ENCODE measurements at places on chromosomes 6 and 20.

- DNase-seq = no peak
Measured at GRCh38 chr6:125987026-125987617, 782 bp downstream of the TRMT11 start.

- peak; percentile 17 for DNase-seq
Measured at GRCh38 chr6:118283766-118284165, 264.3 kb upstream of the PLN start.

DNA sequence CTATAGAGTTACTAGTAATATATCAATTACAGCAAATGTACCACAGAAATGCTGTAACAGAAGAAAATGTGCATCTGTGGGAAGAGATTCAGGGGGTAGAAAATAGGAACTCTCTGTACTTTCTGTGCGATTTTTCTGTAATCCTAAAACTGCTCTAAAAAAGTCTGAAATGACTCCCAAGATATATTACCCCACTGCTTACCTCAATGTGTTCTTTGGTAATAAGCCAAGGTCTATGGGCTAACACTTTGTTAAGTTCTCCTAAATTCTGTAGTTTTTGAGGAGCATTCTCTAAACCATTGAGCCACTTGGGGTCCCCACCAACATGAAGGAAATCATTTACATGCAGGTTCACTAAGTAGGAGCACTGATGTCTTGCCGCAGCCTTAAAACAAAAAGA lies 94.4 kb downstream of the SESN1 start:
- no peak for DNase-seq

GRCh38 chr20:36181934-36182603 lies 27.5 kb downstream of the EPB41L1 start:
- DNase-seq = no peak

DNA sequence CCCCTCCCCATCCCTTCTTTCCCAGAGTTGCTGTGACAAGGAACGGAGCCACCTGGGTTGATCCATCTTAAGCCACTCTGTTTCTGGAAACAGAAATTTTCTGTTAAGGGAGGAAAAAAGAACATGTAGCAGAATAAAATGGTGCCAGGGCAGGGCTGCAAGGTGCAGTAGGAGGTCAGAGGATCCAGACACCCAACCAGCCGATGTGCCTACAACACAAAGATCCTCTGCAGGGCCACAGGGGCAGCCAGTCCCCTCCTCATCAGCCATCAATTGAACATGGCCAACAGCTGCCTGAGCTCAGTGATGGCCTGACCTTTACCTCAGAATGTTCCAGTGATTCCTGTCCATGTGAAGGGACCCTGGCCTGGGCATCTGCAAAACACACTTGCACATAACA lies 11.9 kb downstream of the MDFI start:
- no peak for DNase-seq

DNA sequence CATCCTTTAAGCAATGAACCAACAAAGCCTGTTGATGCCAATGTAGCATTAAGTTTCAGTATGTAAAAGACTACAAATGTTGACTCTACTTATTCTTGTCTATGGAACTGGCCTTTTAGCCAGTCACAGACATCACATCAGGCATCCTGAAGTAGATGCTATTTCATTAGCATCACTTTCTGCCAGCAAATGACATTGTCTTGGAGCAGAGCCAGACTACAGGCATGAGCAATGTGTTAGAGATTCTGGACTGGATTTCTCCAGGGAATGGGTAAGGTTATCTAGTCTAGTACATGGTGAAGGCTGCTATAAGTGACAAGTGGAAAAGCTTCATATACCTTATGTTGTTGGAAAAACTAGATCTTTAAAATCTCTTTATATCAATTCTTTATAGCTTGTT lies 142.9 kb downstream of the ADGRB3 start:
- DNase-seq = no peak

GRCh38 chr6:116412270-116412669 lies 41.5 kb downstream of the DSE start:
- no peak for DNase-seq

GRCh38 chr6:127076466-127076865 lies 42.0 kb upstream of the RSPO3 start:
- DNase-seq = no peak

GRCh38 chr6:10491463-10491862 lies 29.7 kb upstream of the GCNT2 start:
- no peak for DNase-seq

GRCh38 chr6:167420177-167420576 lies 95.3 kb downstream of the TTLL2 start:
- DNase-seq = no peak

- no peak for DNase-seq
Measured at GRCh38 chr6:41318261-41318653, 17.2 kb upstream of the NCR2 start.

DNA sequence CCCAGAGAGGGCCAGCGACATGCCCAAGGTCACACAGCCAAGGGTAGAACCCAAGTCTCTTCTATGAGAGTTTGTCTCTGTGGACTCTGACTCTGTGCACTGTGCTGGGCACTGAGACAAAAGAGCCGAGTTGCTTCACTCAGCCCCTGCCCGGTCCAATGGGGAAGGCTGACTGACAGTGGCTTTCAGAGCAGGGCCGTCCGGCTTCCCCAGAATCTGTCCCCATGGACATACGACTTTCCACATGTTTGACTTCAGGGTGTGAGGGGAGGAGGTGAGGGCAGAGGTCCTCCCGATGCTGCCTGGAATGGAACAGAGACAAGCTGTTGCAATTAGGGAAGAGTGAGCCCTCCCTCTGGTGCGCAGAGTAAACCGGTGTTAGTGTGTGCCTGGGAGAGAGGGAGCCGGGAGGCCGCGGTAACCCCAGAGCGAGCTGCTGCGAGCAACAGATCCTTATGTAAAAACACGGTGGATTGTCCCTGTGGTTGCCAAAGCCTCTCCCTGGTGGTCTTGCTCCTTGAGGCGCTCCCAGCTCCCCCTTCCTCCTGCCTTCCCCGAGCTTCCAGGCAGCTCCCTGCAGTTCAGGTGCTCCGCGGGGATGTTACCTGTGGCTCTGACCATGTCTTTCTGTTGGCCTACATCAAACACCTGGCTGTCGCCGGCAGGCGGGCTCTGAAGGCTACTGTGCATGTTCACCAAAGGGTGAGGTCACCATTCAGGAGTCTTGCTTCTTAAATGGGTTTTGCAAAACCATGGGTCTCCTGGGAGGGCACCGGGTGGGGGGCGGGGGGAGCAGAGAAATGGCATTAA lies 672 bp downstream of the SIRPA start:
- DNase-seq = no peak

DNA sequence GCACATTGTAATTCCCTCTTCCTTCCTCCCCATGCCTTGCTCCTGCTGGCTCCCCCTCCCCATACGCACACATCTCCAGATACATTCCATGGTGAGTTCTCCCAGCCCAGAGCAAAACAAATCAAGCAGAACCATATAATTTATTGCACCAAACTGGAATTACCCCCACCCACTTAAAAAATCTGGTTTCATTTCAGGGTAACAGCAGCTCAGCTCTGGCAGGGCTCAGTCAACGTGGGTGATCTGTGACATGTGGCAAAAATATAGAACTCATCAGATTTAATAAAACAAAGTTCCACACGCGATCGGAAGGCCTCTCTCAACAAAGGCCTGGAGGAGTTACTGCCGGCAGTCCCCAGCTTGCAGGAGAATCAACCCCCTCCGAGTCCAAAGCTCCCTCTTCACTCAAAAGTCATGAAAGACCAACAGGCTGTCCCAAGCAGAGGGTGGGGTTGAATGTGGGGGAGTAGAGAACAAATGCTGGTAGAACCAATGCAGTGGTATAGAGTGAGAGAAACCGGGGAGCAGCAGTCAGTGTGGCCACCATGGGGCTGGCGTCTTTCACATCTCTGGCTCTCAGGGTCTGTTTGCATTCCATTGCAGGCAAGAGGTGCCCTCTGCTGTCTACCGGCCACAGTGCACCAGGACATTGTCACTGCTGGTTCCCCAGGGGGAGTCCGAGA lies 323.3 kb upstream of the NT5E start:
- DNase-seq = no peak

- DNase-seq = no peak
Measured at GRCh38 chr6:108361312-108361932, 66.6 kb downstream of the AFG1L start.

DNA sequence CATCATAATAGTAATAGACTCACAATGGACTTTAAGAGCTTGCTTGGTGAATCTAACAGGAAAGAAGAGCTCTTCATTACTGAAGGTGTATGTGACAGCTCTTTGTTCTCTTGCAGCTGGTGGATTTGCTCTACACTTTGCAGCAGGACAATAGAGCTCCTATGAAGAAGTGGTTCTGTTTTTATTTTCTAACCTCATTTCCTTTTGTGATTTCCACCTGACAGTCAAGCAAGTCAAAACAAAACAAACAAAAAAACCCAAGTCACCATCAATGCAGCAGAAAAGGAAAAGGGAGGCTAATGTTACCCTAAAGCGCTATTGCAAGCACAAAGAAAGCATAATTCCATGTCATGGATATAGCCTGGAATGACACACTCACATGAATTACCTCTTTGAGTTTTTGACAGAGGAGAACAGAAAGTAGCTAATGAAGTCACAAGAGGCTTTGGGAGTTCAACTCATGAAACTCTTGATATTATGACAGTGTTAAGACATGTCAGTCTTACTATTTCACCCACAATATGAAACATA lies 1188.1 kb downstream of the EPHA7 start:
- no peak for DNase-seq

DNA sequence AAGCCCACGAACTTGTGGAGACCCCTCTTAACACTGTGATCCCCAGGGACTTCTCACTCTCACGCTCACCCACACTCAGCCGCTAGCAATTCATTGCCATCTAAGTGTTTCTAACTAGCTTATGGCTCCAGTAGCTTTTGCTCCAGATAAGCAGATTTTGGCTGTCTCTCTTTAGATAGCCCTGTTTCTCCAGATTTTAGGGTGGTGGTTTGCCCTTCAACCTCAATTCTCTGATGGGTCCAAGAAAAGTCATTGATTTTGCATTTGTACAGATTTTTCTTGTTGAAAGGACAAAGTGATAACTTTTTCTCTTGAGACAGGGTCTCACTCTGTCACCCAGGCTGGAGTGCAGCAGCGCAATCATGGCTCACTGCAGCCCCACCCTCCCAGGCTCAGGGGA lies 41.2 kb downstream of the NR2E1 start:
- no peak for DNase-seq

DNA sequence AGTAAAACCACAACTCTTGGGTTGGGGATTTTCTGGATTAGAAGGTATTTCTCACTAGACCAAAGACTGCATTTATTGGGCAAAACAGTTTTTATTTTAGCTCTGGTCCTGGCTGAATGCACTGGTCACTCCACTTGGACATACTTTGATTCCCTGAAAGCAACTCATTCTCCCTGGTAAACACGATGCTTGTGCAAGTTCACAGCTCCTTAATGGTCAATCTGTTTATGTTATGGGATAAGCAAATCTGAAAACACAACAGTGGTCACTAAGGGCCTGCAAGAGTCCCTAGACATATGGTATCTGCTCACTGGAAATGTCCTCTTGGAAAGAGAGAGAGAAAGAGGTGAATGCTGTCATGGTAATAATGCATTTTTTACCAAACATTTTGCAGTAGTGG lies 559.8 kb downstream of the CDH26 start:
- no peak for DNase-seq

- DNase-seq = no peak
Measured at GRCh38 chr6:10520468-10520867, 683 bp upstream of the GCNT2 start.

GRCh38 chr6:98526465-98526864 lies 307.9 kb upstream of the POU3F2 start:
- no peak for DNase-seq

DNA sequence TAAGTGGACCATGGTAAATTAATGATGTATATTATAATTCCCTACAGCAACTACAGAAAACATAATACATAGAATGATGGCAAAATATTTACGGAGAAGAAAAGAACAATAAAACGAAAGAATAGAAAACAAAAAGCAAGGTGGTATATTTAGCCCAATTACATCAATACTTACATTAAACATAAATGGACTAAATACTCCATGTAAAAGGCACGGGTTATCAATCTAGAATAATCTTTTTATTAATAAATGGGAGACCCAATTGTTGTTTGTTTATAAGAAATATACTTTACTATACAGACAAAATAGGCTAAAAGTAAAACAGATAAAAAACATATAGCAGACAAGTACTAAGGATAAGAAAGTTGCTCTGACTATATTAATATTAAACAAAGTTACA lies 137.2 kb downstream of the TASP1 start:
- DNase-seq = no peak

DNA sequence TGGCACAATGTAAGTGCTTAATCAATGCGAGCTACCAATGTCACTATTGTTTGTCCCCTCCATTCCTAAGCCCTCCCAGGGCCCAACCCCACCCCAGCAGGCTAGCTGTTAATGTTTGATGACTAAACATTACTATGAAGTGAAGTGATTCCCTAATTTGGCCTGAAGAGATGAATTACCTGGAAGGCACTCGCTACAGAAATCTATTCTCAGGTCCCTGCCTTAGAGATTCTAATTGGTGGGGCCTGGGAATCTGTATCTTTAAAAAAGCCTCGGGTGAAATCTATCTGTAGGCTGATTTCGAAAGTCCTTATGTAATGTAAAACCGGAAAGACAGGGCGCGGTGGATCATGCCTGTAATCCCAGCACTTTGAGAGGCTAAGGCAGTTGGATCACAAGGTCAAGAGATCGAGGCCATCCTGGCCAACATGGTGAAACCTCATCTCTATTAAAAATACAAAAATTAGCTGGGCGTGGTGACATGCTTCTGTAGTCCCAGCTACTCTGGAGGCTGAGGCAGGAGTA lies 16.9 kb upstream of the SNAI1 start:
- no peak for DNase-seq

- no peak for DNase-seq
Measured at GRCh38 chr6:11527274-11527870, 10.2 kb upstream of the TMEM170B start.

DNA sequence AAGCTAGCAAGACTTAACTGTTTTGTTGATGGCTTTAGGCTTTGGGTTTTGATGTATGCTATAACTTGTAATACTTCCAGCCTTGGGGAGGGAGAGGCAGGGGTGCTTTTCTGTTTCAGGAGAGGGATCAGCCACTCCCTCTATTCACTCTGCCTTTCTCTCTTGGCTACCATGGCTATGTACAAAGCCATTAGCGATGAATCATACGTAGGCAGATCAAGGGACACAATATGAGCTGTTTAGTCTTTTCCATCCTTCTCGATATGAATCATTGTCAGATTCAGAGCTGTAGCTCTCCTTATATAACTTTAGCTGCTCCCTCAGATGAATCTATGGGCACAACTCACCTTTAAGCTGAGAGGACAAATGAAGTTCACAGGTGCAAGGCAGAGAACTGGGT lies 230.6 kb downstream of the TSHZ2 start:
- DNase-seq = no peak

DNA sequence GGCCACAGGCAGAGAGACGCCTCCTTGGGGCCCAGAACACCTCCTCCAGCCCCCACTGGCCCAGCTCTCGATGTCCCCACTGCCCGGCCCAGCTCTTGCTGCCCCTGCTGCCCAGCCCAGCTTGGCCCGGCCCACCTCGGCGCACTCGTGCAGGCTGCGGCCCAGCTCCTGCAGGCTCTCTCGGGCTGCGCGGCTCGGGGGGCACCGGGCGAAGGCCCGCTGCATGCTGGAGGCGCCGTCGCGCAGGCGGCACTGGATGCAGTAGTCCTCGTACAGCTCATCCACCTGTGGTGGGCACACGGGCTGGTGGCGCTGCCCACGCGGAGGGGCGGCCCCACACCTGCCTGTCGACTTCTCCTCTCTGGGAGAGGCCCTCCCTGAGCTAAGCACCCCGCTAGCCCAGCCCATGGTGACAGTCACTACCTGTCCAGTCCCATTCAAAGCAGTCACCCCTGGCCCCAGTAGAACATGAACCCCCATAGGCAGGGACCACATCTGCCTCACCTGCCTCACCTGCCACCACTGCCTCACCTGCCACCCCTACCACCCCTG lies 81.8 kb downstream of the RIPOR3 start:
- no peak for DNase-seq

All from central memory CD8-positive, alpha-beta T cell (primary cell).